ENCODE measurements at places on chromosomes 16 and 17.

GRCh38 chr16:28477311-28477920, 5.3 kb upstream of the NPIPB7 start:
- DNase-seq = no peak

DNA sequence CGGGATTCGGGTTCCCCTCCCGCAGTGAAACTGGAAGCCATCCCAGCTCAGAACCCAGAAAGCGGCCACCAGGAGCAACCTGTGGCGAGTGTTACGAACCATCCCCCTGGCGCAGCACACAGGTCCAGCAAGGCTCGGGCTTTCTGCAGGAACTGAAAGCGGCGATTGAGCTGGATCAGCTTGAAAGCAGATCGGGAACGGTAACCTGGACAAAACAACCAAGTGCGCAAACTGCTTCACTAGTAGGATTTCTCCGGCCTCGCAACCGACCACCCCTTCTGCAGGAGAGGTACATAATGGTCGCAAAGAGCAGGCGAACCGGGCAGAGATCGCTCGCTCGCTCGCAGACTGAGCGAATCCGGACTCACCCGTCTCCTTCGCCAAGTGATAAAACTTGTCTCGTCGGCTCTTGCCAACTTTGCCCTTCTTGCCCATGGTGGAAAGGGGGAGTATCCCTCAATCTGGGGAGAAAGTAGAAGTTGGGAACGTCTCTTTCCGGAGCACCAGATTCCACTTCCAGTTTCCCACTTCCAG, 696 bp upstream of the PSMC5 start:
- peak; percentile 71 for DNase-seq

GRCh38 chr17:2181206-2181896, 122.2 kb downstream of the SMG6 start:
- DNase-seq = peak; percentile 69

GRCh38 chr17:30905742-30906100, 317 bp downstream of the TEFM start:
- DNase-seq = no peak

DNA sequence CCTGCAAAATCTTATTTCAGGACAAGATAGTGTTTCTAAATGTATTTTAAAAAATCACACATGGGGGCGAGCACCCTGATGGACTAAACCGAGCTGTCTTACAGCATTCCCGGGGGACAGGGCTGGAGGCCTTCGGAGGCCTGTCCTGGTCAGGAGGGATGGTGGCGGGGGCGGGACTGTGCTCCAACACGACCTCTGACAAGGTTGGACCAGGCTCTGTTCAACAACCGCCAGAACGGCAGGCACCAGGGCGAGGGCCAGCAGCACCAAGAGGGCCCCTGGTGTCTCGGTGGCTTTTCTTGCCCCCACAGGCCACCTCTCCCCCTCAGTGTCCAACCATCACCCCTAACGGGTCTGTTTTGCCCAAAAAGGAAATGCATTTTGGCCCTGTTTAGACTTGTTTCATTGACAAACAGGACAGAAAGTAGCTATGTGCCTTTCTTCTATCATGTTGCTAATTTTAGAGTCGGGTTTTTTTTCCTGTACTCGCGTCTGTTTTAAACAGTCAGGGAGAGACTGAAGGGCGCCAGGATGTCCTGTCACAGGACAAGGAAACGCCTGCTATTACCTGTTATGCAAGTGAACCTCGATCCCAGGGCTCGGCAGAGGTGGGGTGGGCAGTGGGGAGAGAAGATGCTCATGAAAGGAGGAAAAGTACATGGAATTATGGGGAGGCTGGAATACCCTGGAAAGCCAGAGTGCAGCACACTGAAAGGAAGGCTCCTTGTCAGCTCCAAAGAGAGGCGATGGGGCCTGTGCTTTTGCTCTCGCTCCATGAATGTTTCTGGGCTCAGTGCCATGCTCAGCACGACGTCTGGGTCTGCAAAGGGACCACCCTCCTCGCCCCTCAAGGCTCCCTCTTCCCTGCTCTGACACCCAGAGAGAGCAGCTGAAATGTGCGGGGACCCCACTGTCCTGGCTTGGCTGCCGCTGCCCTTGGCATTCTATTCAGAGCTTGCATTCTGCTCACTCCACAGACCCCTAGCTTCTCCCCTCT, 11.9 kb downstream of the TMEM204 start:
- no peak for DNase-seq

DNA sequence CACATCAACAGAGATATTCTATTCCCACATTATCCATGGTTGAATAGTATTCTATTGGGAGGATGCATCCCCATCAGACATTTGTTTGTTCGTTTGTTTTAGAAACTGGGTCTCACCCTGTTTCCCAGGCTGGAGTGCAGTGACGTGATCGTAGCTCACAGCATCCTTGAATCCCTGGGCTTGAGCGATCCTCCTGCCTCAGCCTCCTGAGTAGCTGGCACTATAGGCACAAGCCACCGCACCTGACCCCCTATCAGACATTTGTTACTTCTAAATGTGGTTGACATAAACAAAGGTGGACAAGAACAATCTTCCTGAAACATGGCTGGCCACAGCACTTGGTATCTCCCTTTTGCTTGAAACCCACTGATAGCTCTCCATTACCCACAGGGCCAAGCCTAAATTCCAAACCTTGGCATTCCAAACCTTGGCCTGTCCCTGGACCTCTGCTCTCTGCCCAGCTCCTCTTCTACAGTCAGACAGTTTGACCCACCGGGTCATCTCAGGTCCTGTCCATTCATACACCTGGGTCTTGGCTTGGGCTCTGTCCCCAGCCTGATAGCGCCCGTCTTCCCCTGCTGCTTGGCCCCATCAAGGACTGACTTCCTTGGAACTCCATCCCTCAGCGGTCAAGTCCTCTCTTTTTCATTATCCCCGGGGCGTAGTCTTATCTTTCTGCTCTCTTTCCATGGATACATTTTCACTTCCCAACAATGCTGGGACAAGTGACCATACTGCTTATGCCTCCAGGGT, 1.5 kb upstream of the PRR29 start:
- no peak for DNase-seq

GRCh38 chr16:14172200-14172809, 101.2 kb downstream of the MRTFB start:
- DNase-seq = no peak

DNA sequence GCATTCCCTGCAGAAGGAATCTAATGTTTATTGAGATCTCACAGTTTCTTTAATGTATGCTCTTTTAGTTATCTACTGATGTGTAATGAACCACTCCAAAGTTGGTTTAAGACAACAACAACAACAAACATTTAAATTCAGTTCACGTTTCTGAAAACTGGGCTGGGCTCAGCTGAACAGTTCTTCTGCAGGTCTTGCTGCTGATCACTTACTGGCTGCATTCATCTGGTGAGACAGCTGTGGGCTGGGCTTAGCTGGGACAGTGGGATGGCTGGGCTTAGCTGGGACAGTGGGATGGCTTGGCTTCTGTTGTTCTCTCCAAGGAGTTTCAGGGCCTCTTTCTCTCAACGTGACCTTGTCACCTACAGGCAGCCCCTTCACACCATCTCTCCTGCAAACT, 544.3 kb upstream of the CDH5 start:
- DNase-seq = no peak

DNA sequence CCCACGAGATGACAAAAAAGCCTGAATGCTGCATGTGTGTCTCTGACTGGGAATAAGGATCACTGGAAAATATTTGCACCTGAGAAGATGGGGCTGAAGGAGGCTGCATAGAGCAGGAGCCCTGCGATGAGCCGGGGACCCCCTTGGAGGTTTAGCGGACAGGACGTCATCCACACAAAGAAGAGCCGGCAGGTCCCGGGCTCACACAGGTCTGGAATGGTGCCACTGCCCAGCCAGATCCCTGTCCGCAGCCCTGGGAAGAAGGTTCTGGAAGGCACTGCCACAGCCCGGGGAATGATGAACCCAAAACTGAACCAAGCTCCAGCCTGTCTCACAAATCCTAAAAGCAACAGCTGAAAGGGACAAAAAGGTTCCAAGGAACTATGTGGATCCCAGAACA, 101.8 kb downstream of the ANKRD11 start:
- DNase-seq = no peak

DNA sequence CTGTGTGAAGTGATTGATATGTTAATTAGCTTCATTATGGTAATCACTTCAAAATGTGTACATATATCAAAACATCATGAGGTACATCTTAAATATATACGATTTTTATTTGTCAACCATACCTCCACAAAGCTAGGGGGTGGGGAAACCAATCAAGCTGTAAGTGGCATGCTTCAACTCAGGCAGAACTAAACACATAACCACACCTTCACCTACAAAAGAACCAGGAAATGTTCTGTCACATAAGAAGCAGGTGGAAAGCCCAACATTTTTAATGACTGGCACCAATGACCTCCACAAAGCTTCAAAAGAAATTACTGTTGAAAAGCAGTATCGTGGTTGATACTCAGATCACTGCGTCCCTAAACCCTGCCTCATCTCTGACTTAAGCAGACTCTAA, 867.7 kb upstream of the EEF2KMT start:
- no peak for DNase-seq

GRCh38 chr17:62643496-62643895, 16.0 kb downstream of the MRC2 start:
- DNase-seq = no peak

- no peak for DNase-seq
Measured at GRCh38 chr17:2170023-2170422, 115.1 kb downstream of the HIC1 start.

DNA sequence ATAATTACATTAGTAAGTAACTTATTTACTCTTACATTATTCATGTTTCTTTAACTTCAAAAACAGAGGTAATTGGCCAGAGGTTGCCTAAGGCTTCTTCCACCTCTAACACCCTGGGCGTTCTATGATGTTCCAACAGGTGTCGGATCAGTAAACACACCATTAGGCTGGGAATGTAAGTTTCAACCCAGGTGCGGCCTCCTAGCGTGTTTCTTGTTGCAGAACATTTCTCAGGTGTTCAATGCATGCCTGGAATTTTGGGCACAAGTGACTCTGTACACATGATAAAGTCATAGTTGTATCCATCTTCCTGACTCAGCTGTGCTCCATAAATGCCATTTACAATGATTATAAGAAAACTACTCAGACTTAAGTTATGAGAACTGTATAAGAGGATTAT, 1.0 kb downstream of the KRTAP2-2 start:
- no peak for DNase-seq
